ENCODE measurements at places on chromosomes 5 and 9. TPM values are rescaled to one million over a fixed set of nuclear protein-coding genes. Genes with fewer than 3 reads are reported as not detected.
A peak's percentile ranks its signal among the peaks of the same experiment; 100 is the strongest.

The DYNC2I2 gene
- 33.1 TPM for total RNA-seq

GRCh38 chr9:14080959-14081542 is 232.9 kb downstream of the NFIB start:
- H3K27me3 ChIP-seq, result no peaks in the 10 kb centered on the region
- no peak for DNase-seq
- no peaks in the 10 kb centered on the region for H3K36me3 ChIP-seq
- no peaks in the 10 kb centered on the region for H3K4me1 ChIP-seq
- H3K4me3 ChIP-seq, result no peak overlapping the region

GRCh38 chr5:179166886-179167841 is 107.0 kb downstream of the ZNF354C start:
- H3K4me1 ChIP-seq, result no peaks in the 10 kb centered on the region
- H3K4me3 ChIP-seq, result no peak overlapping the region
- H3K27me3 ChIP-seq, result no peaks in the 10 kb centered on the region
- no peak overlapping the region for H3K27ac ChIP-seq
- no peak for DNase-seq
- no peaks in the 10 kb centered on the region for H3K36me3 ChIP-seq

- no peaks in the 10 kb centered on the region for H3K27me3 ChIP-seq
- no peaks in the 10 kb centered on the region for H3K36me3 ChIP-seq
- H3K27ac ChIP-seq, result peak overlapping the region; percentile 66
- peaks cover 31% of the 10 kb centered on the region for H3K4me1 ChIP-seq
- no peak overlapping the region for H3K4me3 ChIP-seq
- DNase-seq, result no peak
Measured at GRCh38 chr9:125484350-125485282, 222.4 kb downstream of the MAPKAP1 start.

DNA sequence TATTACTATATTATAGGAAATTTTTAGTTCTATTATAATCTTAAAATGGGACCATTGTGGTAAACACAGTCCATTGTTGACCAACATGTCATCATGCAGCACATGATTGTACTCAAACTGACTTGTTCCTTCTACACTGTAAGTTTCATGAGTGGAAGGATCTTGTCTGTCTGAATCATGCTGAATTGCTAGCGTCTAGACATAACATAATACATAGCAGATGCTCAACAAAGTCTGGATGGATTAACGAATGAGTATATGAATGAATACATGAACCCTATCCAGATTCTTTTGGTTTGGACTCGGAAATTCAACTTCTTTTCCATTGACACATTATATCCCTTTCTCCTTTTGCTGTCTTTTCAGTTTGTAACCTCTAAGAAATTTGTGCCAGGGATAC is 429.2 kb upstream of the SGCD start:
- no peak for DNase-seq
- H3K4me3 ChIP-seq, result no peak overlapping the region
- H3K36me3 ChIP-seq, result no peaks in the 10 kb centered on the region
- H3K4me1 ChIP-seq, result no peaks in the 10 kb centered on the region
- no peaks in the 10 kb centered on the region for H3K27me3 ChIP-seq

DNA sequence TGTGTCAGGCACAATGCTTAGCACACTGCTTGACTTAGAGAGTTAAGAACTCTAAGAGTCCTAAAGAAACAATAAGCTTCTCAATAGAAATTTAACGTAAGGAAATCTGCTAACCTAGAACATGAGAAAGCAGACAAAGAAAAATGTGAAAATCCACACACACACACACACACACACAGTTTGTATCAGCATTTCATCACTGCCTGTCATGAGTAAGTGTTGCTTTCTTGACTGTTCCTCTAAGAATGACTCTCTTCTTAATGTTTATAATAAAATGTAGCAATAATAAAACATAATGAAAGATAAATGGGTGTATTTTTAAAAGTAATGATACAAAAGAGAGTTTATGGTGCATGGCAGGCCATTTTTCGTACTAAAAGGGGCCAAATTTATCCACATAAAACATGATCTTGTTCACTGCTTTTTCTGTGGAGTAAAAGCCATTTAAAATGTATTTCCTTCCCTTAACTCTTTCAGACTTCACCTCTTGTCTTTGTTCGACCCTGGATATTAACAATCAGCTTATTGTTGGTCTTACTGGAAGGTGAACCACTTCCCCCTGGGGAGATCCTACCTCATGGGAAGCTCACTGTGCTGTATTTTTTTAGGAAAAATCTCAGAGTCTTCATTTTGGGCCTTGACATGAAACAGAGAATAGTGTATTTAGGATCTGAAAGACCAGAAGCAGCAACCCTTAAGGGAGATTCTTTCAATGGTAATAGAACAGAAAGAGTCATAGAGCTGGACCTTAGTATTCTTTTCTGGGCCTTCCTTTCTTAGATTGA is 107.3 kb upstream of the ANKRD55 start:
- no peak for DNase-seq
- no peak overlapping the region for H3K27ac ChIP-seq
- no peak overlapping the region for H3K4me3 ChIP-seq
- no peaks in the 10 kb centered on the region for H3K27me3 ChIP-seq
- no peaks in the 10 kb centered on the region for H3K36me3 ChIP-seq

The PCDHB6 gene
- 0.12 TPM for total RNA-seq

All from right atrium auricular region (tissue), 2 donors.